Vagina (tissue), 2 donors: ENCODE measurements at places on chromosomes 16 and 17.

DNA sequence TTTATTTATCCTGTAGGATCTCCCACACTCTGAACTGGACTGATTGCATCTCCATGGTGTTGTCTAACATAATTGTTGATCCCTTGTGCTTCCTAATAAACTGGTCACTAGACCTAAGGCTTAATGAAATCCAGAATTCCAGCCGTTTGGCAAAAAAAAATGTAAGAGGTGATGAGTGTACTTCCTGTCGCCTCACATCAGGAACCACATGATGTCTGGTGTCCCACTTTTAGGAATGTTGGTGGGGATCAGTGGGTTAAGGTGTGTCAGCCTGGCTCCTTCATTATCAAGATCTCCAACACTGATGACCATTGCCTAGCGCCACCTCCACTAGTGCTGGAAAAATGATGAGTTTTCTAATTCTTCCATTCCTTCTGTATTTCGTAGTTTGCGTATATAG is 18.6 kb upstream of the LONP2 start:
- no peak for DNase-seq

DNA sequence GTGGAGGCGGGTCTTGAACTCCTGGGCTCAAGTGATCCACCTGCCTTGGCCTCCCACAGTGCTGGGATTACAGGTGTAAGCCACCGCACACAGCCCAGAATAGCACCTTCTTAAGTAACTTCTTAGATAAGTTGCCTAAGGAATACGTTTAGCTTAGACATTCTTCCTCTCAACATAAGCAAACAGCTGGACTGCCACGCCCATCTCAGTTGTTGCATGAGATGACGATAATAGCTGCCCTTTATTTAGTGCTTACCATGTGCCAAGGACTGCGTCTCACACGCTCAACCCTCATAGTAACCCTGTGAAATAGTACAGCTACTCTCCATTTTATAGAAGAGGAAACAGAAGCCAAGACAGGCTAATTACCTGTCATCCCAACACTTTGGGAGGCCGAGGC is 11.8 kb downstream of the HASPIN start:
- no peak for DNase-seq

- DNase-seq = no peak
Measured at GRCh38 chr16:47499700-47500264, 38.7 kb downstream of the PHKB start.

GRCh38 chr16:20104563-20105183 is 31.0 kb upstream of the GPR139 start:
- DNase-seq = no peak

DNA sequence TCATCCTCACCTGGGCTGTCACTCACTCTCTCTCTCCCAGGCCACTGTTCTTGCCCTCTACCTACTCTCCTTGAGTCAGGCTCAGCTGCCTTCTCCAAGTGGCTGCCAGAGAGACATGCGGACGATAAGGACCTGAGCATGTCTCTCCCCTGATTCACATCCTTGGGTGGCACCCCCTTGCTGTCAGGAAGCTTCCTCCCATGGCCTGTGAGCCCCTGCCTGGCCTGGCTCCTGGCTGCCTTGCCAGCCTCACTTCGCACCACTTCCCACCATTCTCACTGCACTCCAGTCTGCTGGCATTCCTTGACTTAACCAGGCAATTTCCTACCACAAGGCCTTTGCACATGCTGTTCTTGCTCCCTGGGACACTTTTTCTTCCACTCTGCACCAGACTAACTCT is 2.7 kb upstream of the ALDH3A1 start:
- DNase-seq = no peak

DNA sequence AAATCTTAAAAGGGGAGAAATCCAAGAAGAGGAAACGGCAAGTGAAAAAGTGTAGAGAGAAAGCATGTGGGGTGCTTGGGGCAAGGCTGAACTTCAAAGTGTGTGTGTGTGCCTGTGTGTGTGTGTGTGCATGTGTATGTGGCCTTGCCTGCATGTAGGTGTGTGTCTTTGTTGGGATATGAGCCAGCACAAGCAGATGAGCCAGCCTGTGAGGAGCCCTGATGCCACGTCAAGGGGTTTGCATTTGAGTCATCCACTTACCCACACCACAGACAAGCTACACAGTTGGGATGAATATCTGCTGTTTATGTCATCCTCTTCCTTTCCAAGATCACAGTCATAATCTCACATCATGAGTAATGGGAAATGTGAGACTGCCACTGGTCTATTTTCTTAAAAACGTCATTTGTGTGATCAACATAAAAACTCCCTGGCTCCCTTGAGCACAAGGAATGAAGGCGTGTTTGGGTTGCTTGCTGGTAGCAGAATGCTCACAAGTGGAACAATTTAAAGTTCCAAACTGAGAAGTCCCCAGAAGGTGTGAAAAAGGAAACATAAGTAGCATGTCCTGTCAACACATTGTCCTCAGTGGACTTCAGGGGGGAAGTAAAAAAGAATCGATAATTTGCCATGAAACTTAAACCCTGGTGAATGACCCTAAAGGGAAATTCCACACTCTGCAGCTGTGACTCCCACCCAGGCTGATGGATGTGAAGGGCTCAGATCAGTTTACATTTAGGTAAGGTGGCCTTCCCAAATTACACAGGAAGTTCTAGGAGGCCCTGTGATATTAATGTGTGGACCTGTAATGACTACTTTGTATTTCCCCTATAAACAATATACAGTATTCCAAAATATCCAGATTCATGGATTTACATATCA is 14.7 kb downstream of the KCTD19 start:
- no peak for DNase-seq
